ENCODE measurements at places on chromosomes 6 and 20.
A peak's percentile ranks its signal among the peaks of the same experiment; 100 is the strongest.

DNA sequence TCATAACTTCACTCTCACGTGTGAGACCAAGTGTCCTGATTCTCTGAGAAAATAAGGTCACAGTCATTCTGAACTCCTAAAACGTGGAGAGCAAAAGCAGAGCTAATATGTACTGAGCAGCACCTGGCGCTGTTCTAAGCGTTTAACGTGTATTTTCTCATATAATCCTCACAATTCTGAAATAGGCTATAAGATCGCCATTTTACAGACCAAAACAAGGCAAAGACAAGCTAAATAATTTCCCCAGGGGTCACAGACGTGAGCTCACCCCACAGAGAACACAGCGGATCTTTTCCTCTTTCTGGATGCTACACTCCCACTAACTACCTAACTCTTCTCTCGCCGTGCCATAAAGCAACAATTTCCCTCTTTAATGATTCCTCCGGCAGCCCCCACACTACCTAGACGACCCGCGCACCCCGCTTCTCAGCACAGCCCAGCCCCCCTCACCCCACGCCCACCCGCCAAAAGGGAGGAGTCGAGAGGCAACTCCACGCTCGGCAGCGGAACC is 636 bp downstream of the SUPT3H start:
- H3K27ac ChIP-seq, result peak overlapping the region; percentile 95
- no peaks in the 10 kb centered on the region for H3K27me3 ChIP-seq
- peaks cover 16% of the 10 kb centered on the region for H3K4me1 ChIP-seq
- no peaks in the 10 kb centered on the region for H3K36me3 ChIP-seq
- peak; percentile 3 for DNase-seq

DNA sequence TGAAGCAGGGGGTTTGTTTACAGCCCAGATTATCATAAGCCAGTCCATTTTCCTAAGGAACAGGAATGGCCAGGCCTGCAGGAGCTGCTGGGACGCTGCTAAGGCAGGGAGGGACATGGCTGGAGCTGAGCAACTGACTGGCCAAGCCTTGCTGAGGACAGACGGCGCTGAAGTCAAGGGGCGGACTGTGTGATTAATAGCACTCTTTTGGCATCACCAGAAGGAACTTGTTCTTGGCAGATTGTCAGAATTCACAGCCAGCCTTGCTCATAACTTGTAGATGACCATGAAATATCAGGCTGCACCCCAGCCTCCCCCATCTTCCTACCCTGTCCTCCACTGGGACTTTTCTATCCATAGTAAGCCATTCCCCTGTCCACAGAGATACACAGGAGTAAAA is 218.8 kb upstream of the RNF24 start:
- no peak overlapping the region for H3K27ac ChIP-seq
- no peak overlapping the region for H3K4me3 ChIP-seq
- no peaks in the 10 kb centered on the region for H3K36me3 ChIP-seq
- H3K27me3 ChIP-seq, result no peaks in the 10 kb centered on the region
- no peak for DNase-seq
- no peaks in the 10 kb centered on the region for H3K4me1 ChIP-seq

DNA sequence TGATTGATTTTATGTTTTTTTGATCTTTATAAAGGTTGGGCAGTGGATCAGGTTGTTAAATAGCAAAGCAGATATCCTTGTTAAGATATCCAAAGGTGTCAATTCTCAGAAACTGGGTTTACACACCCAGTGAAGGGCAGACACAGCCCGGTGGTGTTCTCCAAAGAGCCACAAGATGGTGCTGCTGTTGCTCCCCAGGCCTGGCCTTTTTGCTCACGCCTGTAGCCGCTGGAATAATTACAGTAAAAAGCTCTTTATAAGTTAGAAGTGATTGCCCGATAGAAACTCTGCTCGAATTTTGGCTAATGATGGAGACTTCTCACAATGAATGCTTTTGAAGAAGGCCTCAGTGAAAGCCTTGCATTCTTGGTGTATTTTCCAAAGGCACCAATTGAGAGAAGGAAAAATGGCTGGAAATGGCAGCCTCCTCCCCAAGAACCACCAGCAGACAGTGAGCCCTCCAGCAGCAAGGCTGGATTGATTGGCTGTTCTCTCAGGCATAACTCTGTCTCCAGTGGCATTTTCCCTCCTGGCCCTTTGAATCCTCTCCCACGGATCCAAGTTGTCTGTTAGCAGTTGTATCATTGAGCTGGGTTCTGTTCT is 120.5 kb upstream of the CHD6 start:
- H3K27me3 ChIP-seq, result no peaks in the 10 kb centered on the region
- no peak overlapping the region for H3K27ac ChIP-seq
- no peaks in the 10 kb centered on the region for H3K36me3 ChIP-seq
- peak; percentile 80 for DNase-seq
- H3K4me1 ChIP-seq, result no peaks in the 10 kb centered on the region
- H3K4me3 ChIP-seq, result no peak overlapping the region

GRCh38 chr6:50850223-50851048 is 31.8 kb downstream of the TFAP2B start:
- peaks cover 100% of the 10 kb centered on the region for H3K27me3 ChIP-seq
- H3K4me3 ChIP-seq, result peak overlapping the region; percentile 56
- DNase-seq, result peak; percentile 60
- no peaks in the 10 kb centered on the region for H3K36me3 ChIP-seq
- peaks cover 70% of the 10 kb centered on the region for H3K4me1 ChIP-seq

DNA sequence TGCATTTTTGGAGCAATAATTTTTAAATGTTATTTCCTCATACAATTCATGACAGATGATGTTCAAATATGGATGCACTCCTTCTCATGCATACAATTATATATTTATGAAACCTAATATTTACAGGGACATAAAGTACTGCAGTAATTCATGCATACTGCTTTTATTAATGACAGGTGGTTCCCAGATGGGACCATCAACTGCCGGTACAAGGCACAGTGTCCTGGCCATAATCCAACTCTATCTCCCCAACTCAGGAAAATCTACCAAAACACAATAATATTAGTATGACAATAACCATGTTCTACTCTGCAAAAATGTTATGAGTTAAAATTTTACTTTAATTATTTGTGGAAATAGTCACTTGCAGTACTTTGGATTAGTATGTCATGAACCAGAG is 77.8 kb downstream of the VIP start:
- no peak for DNase-seq
- no peak overlapping the region for H3K4me3 ChIP-seq
- H3K4me1 ChIP-seq, result no peaks in the 10 kb centered on the region
- no peaks in the 10 kb centered on the region for H3K36me3 ChIP-seq
- no peak overlapping the region for H3K27ac ChIP-seq
